LoVo (cell line): ENCODE measurements at places on chromosomes 13 and 19.

GRCh38 chr19:16033721-16034120 is 42.6 kb upstream of the TPM4 start:
- DNase-seq, result no peak

DNA sequence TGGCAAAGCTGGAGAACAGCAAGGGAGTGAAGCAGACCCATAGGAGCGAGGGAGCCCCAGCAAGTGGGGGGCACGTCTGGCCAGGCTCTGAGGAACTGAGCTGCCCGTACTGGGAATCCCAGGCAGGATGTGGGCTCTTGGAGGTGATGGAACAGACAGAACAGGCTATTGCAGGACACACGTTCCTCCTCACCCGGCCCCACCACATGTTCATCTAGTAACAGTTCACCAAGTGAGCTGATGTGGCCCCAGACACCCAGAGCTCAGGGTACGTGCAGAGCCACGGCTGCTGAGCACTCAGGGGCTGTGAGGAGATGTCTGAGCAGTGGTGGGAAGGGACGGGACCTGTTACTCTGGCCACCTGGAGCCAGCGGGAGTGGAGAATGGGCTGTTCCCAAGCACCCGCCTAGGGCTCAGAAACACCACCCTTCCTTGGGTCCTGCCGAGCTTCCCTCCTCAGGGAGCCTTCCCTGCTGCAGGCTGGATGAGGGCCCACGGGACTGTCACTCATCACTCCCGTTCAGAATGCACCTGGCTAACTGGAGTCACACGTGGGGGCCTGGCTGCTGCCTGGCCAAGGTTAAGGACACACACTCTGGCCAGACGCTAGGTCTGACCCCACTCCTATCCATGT is 18.4 kb downstream of the ELL start:
- DNase-seq, result no peak

- DNase-seq, result peak; percentile 24
These were observed 32.4 kb downstream of the GJA3 start for GRCh38 chr13:20128459-20128931.

- DNase-seq, result peak; percentile 39
These were observed 21.1 kb upstream of the ZNF766 start for GRCh38 chr19:52248241-52248640.

- no peak for DNase-seq
These were observed 5.5 kb upstream of the RANBP3 start for GRCh38 chr19:5983367-5983955.
